Activated CD4-positive, alpha-beta T cell treated with anti-CD3 and anti-CD28 coated beads, Interleukin-2, amount 50 U/mL, for 48 hours (primary cell): ENCODE measurements at places on chromosomes 3 and 15.

DNA sequence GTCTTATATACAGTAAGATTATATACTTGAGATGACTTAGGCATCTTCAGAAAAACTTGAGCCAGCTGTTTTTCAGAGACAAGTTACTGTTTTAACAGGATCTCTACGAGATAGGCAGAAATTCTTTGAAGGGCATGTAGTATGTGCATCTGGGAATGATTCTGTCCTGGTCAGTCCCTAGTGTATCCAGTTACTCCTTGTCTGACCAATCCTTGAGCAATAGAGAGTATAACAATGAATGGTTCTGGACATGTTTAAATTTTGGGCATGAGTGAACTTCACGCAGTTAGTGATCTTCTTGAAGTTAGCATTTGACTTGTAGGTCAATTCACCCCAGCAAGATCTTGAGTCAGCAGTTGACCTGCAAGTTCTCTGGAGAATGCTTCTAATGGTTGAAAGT is 24.7 kb upstream of the HHLA2 start:
- DNase-seq: no peak

- DNase-seq: no peak
Measured at GRCh38 chr15:49278751-49279150, 108.7 kb downstream of the GALK2 start.

DNA sequence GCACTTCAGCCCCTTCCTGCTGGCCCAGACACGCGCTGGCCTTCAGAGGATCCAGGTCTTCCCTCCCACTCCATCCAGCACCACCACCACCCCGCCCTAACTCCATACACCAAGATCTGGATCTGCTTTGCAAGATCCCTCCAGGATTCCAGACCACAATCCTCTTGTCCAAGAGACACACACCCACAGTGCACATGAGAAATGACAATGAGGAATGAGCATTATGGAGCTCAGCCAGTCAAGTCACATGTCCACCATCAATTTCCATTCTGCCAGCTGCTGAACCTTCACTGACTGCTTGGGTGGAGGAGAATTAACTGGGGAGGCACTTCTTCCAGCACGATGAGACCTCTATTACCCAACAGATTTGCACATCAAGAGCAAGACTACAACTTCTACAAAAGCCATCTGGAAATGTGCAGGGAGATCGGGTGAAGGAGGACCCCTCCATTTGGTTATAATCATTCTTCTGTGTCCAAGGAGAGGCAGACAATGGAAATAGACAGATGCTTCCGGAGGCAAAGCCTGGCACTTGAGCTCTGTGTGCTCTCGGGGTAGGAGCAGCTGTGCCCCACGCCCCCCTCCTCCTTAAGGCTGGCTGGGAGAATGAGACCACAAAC is 12.3 kb upstream of the SPATA12 start:
- no peak for DNase-seq

- no peak for DNase-seq
Measured at GRCh38 chr3:66404197-66404596, 96.6 kb downstream of the LRIG1 start.

DNA sequence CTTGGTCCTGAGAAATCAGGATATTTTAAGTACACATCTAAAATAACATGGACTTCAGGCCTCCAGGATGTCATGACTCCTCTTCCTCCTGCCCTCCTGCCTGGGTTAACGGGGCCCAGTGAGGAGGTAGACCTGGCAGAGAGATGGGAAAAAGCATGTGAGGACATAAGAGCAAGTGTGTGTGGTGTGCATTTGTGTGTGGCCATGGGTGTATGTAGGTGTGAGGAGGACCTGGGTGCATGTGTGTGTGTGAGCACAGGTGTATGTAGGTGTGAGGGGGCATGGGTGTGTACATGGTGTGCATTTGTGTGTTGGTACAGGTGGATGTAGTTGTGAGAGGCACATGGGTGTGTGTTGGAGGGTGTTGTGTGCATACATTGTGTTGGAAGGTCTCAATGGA is 105.4 kb downstream of the EPHB1 start:
- DNase-seq: no peak

GRCh38 chr15:39154776-39155175 is 426.1 kb upstream of the THBS1 start:
- no peak for DNase-seq

GRCh38 chr15:39869254-39869653 is 50.8 kb downstream of the GPR176 start:
- no peak for DNase-seq

DNA sequence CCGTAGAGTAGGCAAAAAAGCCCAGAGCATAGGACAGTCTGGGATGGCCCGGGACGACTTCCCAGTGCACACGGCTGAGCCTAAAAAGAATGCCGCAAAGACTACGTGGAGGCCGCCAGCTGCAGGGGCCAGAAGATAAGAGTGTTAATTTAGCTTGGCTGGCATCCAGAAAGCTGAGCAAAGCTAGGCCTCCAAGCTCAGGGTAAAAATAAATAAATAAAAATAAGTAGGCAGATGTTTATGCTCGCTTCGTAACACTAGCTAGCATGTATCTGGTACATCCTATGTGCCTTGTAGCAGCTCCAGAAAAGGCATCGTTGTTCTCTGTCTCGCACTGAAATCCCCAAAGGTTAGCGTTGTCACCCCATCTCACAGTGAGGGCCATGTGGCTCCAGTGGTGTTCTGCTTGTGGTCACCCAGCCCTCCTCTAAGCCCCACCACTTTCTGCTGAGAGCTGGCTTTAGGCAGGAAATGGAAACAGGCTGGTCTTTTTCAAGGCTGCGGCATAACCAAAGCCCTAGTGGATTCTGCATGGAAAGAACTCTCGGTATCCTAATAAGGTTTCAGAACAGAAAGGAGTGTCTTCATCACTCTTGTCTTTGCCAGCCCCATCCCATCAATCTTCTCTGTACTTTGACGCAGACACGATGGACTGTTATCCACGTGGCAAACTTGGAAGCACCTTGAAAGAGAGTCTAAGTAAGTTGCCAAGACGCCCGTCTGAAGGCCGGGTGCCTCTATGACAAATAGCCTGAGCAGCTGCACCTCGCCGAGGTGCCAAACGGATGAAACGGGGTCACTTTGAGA is 58.1 kb upstream of the MEF2A start:
- DNase-seq: no peak
